ENCODE measurements at places on chromosomes 16 and 17. TPM values are rescaled to one million over a fixed set of nuclear protein-coding genes. Genes with fewer than 3 reads are reported as not detected.

Gene TNP2
- not detected for total RNA-seq

Gene IRX5
- not detected for total RNA-seq

Gene SLC12A3
- total RNA-seq, result not detected

Gene SPATA32
- 0.41 TPM for total RNA-seq

Gene HSD17B2
- total RNA-seq, result not detected

Gene CD19
- total RNA-seq, result not detected

Gene HEXIM1
- total RNA-seq, result 28.8 TPM

Gene CKLF
- total RNA-seq, result 71.0 TPM

Gene UBN1
- total RNA-seq, result 42.7 TPM

Gene GALK1
- total RNA-seq, result 25.9 TPM

Gene TPSAB1
- not detected for total RNA-seq

Gene DNAI2
- total RNA-seq, result 8.4 TPM

Gene RBFOX1
- not detected for total RNA-seq

Gene ACSM2B
- not detected for total RNA-seq

Gene DNAJA3
- 67.5 TPM for total RNA-seq

Gene KCNG4
- total RNA-seq, result not detected

Gene WNK4
- total RNA-seq, result 0.14 TPM

Gene TSPOAP1
- total RNA-seq, result 19.1 TPM

Gene AXIN2
- total RNA-seq, result 30.1 TPM

Gene STAC2
- not detected for total RNA-seq

Gene EXOC3L1
- total RNA-seq, result not detected

Gene KRT33A
- total RNA-seq, result not detected

Gene DRC7
- not detected for total RNA-seq

Gene LDHD
- total RNA-seq, result 0.20 TPM

Gene MPHOSPH6
- 19.6 TPM for total RNA-seq

Gene KRTAP9-2
- total RNA-seq, result not detected

Gene UNC45B
- total RNA-seq, result 0.69 TPM

Gene PDILT
- not detected for total RNA-seq

Gene ACSM3
- total RNA-seq, result 6.7 TPM

Gene PPY
- total RNA-seq, result not detected

Gene HBA1
- total RNA-seq, result not detected

Gene XYLT1
- total RNA-seq, result 48.5 TPM

Gene SLC47A1
- total RNA-seq, result 0.25 TPM

Gene ACE
- total RNA-seq, result 56.7 TPM

Gene SOX15
- total RNA-seq, result 1.0 TPM

Gene VWA3A
- total RNA-seq, result 0.41 TPM

Gene EFTUD2
- 101 TPM for total RNA-seq
